Anterior cingulate cortex (tissue), 58 donors: ENCODE measurements at places on chromosomes 3 and 15.

DNA sequence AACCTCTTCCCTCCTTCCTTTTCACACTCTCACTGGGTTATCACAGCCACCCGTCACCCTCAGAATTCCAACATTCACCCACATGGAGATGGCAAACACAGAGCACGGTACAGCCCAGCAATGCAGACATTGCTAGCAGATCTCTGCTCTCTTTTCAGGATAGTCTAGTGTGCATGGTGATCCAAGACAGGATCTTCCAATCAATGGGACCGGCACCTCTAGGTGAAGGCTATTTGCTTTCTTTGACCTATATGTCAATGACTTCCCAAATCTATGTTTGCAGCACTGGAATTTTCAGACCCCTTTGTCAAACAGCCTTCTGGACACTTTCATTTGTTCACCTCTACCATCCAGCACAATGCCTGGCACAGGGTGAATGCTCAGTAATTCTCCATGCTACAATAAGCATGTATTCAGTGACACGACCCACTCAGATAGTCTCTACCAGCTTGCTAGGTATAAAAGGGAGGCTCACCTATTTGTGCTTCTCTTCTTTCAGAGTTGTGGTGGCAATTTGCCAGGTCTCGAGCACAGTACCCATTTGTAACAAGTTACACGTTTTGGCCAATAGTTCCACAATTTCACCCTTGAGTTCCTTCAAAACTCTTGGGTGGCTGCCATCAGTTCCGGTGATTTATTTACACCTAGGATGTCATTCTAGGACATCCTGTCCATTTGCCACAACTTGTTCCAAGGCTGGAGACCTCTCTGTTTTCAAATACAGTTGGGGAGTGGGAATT lies 279.1 kb upstream of the ICE2 start:
- no peak for DNase-seq

- DNase-seq = no peak
Measured at GRCh38 chr3:59185591-59186369, 136.0 kb upstream of the CFAP20DC start.

DNA sequence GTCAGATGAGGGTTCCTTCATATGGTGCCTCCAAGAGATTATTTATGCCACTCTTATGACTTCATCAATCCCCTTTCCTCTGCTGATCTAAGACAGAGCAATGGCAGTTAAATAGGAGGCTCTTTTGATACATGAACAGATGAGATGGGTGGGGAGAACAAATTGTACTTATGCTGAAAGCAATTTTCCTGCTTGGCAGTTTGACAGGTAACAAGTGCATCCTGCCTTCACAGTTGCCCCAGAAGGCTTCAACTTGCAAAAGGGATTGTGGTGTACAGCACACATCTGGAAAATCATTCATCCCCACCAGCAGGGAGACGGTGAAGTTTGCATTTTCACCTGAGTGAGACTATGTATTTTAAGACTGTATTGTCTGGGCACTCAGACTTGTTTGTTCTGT lies 27.3 kb downstream of the ENTPD3 start:
- DNase-seq = no peak

GRCh38 chr3:178584722-178585380 lies 48.6 kb downstream of the KCNMB2 start:
- DNase-seq = no peak

DNA sequence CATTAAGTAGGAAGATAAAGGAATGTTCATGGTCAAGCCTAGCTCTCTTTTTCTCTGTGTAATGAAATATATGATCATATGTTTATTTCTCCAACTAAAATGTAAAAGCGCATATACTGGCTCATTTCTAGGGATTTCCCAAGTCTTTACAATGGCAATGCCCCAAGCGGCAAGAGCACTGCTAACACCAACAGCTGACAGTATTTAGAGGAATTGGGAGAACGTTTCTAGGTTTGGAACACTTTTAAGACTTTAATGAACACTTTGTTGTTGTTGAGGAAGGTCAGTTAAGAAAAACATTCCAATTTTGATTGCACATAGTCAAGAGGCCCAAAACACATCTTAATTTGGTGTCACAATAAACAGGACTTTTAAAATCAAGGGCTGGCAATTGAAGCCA lies 132.7 kb downstream of the ATP8B4 start:
- DNase-seq = no peak

GRCh38 chr15:63218100-63218808 lies 28.8 kb downstream of the RAB8B start:
- no peak for DNase-seq

- no peak for DNase-seq
Measured at GRCh38 chr15:93036951-93037819, 51.8 kb downstream of the RGMA start.

- no peak for DNase-seq
Measured at GRCh38 chr15:59622289-59622688, 10.7 kb downstream of the GCNT3 start.

GRCh38 chr15:94135486-94136147 lies 95.7 kb upstream of the MCTP2 start:
- no peak for DNase-seq

DNA sequence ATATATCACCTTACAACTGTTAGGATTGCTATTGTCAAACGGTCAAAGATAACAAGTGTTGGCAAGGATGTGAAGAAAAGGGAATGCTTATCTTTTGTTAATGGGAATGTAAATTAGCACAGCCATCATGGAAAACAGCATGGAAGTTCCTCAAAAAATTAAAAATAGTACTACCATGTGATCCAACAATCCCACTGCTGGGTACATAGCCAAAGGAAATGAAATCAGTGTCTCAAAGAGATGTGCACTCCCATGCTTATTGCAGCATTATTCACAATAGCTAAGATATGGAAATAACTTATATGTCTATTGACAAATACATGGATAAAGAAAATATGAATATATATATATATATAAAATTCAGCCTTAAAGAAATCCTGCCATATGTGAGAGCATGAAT lies 274.6 kb downstream of the EDEM1 start:
- DNase-seq = no peak

DNA sequence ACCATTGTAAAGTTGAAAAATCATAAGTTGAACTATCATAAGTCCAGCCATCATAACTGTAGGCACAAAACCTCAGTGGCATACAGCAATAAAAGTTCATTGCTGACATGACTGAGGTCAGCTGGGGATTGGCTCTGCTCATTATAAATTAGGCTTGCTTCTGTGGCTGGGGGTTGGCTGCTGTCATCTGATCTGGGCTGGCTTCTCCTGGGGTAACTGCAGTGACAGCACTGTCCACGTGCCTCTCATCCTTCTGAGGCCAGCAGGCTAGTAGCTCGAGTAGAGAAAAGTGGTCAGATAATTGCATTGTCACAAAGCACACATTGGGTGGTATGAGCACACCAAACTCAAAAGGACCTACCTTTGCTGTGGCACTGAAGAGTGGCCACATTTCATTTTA lies 31.3 kb downstream of the CMTM7 start:
- no peak for DNase-seq

DNA sequence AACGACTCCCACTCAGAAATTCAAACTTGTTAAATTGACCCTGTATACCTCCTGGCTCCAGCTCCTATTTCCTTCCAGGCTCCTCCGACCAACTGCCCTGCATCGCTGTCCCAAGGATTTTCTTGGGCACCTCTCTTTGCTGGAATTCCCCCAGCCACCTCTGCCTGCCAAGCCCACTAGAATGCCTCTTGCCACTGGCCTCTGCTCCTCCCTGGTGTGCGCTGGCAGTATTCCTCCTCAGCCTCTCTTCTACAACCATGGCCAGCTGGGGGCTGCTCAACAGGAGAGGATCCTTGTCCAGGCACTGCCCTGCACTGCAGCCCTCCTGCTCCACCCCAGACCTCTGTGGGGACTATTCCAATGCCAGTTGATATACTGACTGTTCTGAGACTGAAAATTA lies 7.4 kb downstream of the WNT7A start:
- DNase-seq = peak; percentile 36

DNA sequence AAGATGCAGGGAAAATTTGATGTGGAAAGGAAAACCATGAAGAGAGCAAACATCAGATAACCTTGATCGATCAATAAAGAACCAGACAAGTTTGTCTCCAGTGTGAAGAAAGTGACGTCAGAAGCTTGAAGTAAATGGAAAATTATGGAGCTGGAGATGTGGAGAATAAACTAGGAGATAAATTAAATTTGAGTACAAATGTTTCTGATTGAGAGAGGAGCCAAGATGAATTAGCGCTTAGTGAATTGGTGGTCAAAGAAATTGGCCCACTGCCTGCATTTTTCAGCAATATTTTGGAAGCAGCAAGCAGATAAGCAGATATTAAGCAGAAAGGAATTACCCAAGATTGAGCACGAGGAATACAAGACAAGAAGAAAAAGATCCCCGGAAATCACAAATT lies 567.3 kb upstream of the ZNF385D start:
- no peak for DNase-seq

- no peak for DNase-seq
Measured at GRCh38 chr3:62727536-62727935, 147.7 kb downstream of the CADPS start.

DNA sequence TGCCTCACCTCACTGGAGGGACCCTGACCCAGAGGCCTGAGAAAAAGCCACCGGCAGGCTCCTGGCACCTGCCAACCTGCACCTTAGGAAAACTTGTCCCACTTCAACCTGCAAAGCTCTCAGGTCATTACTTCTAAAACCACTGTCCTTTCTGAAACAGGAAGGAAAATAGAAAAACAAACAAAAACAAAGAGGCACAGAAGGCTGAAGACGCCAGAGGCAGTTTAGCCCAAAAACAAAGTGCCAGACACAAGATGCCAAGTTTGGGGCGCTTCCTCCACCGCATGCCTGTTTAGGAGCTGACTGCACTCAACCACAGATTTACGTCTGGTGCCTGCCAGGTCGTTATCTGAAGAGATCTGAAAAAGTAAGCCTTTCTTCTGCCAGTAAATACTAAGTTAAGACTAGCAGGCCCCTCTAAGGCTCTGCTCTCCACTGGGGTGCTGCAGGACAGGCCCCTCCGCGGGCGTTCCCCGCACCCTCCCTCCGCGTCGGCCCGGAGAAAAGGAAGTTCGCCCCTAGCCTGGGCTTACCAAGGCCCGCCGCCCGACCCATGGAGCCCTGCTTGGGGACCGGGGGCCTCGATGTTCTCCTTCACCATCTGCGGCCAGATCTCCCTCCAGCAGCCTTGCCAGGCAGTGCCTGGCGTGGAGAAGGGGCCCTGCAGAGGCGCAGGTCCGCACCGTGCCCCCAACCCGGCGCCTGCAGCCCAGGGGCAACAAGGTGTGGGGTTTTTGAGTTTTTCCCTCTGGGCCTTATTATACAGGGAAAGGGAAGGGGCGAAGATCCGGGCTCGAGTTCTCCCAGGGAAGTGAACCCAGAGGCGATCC lies 1.3 kb downstream of the GOLGA8A start:
- DNase-seq = no peak
